ENCODE measurements at places on chromosomes 7 and 10.

GRCh38 chr7:20539201-20539600, 76.3 kb upstream of the ABCB5 start:
- no peak for DNase-seq

DNA sequence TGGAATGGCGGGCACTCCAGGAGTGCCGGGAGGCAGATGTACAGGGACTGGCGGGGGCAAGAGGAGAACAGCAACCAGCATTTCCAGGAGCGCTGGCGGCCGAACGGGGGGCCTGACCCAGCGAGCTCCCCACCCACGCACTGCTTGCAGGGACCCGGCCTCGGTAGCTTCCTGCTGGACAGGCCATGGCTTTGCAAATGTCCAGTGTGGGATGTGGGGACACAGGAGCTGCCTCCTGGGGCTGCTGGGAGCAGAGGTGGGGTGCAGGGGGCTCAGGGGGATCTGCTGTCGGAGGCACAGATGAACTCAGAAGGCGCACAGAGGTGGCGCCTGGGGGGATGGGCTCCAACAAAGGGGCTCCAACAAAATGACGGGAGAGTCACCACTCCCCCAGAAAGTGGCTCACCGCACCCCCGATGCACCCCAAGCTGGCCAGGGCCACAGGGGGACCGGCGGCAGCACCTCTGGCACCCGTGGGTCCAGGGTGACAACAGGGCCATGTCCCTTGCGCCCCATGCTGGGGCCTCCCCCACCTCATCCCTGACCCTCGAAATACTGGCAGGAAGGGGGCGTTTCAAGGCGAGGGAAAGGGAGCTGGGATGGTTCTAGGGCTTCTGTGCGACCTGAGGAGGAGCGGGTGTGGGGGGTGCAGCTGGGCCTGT, 41.1 kb downstream of the AP5Z1 start:
- DNase-seq = no peak

DNA sequence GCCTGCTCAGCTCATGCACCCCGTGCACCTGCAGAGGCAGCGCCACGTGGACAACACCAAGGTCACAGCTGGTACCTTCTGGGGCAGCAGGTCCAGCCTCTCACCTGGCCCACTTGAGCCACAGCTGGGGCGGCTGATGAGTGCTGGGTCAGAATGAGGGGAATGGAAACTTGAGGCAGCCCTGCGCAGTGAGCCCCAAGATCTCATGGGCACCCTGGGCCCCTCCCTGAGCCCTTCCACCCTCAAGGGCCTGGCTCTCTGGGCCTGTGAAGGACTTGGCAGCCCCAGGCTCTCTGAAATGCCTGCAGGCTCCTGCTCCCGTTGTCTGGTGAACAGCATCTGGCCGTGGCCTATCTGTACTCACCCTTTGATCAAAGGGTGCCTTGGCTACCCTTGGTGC, 112.7 kb downstream of the TCERG1L start:
- DNase-seq = no peak

DNA sequence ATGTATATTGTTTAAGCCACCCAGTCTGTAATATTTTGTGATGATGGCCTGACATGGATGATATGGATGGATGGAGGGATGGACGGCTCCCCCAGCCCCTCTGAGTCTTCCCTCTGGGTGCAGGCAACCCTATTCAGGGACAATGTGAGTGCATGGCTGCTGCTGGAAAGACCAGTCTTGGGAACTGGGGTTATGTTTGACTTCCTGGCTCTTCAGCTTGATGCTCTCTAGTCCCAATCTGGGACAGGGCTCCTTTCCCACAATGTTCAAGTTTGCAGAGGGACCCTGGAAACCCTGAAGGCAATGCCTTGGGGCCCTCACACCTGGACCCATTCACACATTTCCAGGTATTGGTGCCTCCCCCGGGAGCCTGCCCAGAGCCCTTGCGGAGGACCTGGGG, 52.3 kb upstream of the RET start:
- no peak for DNase-seq

DNA sequence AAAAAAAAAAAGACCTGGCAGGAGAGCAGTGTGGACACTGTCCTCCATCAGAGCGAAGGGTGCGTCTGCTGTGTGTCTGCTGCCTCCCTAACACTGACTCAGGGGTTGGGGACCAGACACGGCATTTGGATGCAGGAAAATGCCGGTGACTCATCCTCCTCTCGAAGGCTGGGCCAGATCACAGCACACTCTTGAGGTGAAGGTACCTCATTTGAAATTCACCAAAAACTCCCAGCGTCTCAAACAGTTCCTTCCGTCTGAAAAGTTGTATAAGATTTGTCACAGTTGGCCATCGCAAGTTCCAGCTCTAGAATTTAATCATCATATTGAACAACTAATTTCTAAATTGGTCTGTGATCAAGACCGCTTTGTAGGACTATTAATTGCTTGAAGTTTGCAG, 118.1 kb upstream of the LYZL2 start:
- no peak for DNase-seq

GRCh38 chr7:100372694-100373093, 593 bp upstream of the PILRA start:
- no peak for DNase-seq

DNA sequence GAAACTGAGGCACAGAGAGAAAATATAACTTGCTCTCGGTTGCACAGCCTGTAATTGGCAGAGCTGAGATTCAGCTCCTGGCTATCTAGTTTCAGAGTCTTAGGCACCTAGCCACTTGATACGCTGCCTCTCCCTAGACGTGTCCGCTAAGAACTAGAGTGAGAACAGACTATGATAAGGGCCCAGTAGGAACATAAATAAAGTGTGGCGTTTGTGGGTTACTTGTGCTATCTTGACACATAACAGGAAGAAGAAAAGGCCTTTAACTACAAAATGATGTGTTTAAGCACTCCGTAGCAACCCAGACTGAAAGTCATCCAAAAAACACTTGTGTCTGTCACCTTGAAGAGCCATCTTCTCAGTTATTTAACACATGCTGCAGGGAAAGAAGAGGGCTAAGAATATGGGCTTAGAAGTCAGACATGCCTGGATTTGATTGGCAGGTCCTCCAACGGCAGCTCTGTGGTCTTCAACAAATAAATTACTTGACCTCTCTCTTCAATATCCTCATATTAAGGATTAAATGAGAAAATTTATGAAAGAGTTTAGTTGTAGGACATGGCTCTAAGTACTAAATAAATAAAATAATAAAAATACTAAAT, 96.2 kb downstream of the SGMS1 start:
- DNase-seq = no peak

DNA sequence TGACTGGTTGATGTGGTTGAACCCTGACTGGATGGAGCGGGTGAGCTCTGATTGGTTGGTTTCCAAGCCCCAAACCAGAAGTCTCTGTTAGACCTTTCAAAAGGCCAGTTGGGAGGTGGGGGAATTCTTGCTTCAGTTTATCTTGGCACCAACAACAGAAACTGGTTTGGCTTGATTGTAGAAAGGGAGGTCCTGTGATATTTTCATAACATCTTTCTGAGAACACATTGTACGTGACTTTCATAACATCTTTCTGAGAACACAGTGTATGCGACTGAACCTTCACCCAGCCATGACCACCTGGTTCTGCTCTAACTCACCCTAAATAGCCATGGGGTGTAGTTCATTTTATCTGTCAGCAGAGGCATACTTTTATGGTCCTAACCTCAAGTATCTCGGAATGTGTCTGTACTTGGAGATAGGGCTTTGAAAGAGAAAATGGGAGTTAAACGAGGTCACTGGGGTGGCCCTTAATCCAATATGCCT, 88.3 kb downstream of the GALNT17 start:
- DNase-seq = no peak

GRCh38 chr10:51137756-51138529, 63.7 kb downstream of the PRKG1 start:
- DNase-seq = no peak

DNA sequence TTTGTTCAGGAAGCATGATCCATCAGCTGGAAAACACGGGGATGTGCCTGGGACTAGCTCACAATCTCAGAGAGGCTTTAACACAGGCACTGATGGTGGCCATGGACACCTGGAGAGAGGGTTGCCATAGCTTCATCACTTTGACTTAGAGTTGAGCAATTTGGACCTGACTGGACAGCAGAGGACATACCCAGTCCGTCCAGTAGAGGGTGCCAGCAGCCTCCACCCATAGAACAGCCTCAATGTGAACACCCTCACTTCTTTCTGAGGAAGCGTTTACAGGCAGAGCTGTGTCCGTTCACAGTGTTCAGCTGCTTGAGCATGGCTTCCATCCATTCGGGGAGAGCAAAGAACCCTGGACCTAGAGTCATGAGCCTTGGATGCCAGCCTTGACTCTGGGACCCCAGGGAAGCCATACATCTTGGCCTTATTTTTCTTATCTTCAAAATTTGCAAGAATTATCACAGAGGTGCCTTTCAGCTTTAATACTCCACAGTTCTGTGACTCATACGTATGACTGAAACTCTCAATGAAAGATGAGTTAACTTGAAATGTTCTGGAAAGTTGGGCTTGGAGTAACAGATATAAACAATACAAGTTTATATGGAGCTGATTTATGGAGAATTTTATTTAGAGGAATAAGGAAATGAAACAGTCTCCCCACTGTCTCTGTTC, 302.9 kb upstream of the PODXL start:
- DNase-seq = peak; percentile 55
